Hematopoietic multipotent progenitor cell treated with erythropoietin and hydrocortisone succinate and interleukin-3 and kit ligand, for 15 days (in vitro differentiated cells): ENCODE measurements at places on chromosomes 2 and 18.

GRCh38 chr2:185240796-185241195 lies 497.8 kb upstream of the FSIP2 start:
- DNase-seq: no peak

- peak; percentile 19 for DNase-seq
Measured at GRCh38 chr2:170243118-170243837, 65.3 kb downstream of the MYO3B start.

- no peak for DNase-seq
Measured at GRCh38 chr18:3048121-3048520, 35.2 kb upstream of the LPIN2 start.

DNA sequence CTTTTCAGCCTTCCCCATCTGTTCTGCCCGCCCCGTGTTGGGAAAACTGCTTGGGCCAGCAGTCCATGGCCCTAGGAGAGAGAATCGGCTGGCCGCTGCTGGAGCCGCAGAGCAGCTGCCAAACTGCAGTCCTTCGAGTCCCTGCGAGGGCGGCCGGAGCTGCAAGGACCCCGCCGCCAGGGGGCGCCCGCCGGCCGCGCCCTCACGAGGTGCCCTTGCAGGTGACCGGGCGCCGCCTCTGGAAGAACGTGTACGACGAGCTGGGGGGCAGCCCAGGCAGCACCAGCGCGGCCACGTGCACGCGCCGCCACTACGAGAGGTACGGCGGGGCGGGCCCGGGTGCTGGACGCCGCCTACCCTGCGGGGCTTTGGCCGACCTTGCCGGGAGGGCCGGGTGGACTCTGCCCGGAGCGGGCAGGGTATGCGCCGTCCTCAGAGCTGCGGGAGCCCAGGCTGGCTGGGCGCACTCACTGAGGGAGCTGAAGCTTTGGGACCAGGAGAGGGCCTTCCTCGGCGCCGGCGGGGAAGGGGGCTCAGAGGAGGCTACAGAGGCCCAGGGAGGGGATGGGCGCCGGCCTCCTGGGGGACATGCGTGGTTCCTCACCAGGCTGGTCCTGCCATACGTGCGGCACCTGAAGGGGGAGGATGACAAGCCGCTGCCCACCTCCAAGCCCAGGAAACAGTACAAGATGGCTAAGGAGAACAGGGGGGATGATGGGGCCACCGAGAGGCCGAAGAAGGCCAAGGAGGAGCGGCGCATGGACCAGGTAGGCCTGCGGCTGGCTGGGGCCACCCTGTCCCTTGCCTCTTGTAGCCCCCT lies 13.6 kb downstream of the ARID5A start:
- peak; percentile 35 for DNase-seq

GRCh38 chr2:190578158-190579057 lies 43.9 kb upstream of the NEMP2 start:
- DNase-seq: peak; percentile 41

GRCh38 chr18:44290366-44290977 lies 390.2 kb upstream of the SETBP1 start:
- DNase-seq: no peak

- no peak for DNase-seq
Measured at GRCh38 chr2:121486191-121486790, 44.4 kb upstream of the RNU4ATAC start.

GRCh38 chr2:144475044-144475443 lies 44.9 kb downstream of the ZEB2 start:
- no peak for DNase-seq

DNA sequence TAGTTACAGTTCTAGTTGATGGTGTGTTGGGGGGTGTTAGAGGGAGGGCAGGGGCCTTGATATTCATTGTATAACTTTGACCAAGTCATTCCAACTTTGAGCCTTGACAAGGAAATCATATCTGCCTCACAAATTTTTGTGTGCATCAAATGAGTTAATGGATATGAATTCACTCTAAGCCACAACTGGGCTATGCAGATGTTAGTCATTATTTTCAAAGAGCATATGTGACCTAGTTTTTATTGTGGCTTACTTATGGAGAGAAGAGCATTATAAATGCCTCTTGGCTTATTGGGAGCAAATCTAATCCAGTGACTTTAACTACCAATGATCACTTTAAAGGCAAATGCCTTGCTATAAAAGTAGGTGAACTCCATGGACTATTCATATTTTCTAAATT lies 250.2 kb downstream of the LPIN1 start:
- DNase-seq: no peak

DNA sequence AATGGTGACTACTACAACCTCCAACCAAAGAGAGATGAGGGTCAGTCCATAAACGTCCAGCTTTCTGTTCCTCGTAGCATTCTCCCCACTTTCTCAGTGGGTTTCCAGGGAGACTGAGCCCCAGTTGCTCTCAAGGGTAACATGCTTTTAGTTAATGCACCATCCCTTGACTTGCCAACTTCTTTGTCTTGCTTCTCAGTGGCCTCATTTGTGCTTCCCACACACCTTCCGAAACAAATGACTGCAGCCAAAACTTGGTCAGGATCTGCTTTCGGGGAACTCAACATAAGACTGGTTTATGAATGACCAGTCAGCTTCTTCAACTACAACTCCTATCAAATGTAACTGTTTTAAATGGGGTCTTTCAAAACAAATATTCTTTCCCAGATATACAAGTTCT lies 94.1 kb downstream of the COL6A3 start:
- DNase-seq: no peak

DNA sequence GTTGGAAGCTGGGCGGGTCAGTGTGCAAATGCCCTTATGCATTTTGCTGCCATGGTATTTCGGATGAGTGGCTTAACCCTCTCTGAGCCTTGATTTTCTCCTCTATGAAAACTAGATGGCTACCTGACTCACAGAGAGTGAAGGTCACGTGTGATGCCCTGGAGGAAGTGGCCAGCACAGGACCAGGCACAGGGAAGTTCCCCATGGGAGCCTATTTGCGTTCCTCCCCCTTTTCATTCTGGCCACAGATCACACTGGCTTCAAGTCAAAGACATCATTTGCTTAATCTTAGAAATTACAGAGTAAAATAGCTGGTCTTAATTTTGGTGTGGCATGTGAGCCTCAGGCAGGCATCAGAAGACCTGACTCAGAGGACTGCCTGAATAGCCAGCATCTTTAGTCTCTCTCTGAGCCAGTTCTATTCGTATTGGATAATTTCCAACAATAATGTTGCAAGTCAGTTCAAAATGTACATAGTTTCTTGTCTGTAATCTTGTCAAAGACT lies 57.6 kb upstream of the CD302 start:
- no peak for DNase-seq

DNA sequence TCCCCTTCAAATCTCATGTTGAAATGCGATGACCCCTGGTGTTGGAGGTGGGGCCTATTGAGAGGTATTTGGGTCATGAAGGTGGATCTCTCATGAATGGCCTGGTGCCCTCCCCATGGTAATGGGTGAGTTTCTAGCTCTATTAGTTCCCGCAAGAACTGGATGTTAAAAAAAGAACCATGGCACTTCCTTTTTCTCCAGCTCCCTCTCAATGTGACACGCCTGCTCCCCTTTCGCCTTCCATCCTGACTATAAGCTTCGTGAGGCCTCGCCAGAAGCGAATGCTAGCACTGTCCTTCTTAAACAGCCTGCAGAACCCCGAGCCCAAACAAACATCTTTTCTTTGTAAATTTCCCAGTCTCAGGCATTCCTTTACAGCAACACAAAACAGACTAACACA lies 303.2 kb upstream of the REV1 start:
- no peak for DNase-seq

DNA sequence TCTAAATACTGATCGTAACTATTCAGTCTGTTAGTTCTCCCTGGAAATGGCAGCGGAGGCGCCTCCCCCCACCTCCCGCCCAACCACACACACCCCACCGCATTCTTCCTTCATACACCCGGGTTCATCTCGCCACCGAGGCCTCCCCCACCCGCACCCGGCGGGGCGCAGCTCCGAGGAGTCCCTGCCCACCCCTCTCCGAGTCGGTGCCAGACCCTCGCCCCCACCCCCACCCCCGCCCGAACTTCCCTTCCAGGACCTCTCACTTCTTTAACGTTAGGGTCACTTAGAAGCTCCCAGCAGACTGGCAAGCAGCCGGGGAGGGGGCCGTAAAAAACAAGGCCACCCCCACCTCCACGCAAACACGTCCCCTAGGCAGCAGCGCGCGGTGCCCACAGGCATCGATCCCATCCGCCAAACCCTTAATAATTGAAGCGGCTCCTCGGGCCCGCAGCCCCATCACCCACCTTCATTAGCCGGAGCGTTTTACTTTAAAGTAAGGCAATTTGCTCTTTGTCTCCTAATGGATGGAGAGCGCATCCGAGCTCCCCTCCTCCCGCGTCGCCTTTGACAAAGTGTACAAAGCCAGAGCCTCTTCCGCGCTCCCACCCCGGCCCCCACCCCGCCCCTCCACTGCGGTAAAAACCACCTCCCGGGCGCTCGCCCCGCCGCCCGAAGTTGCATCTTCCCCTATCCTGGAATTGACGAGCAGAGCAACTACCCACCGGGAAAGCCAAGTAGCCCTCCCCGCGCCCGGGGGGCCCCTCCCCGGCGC lies 624 bp downstream of the ZNF516 start:
- no peak for DNase-seq

- DNase-seq: peak; percentile 63
Measured at GRCh38 chr2:43576981-43577892, 18.6 kb downstream of the THADA start.

DNA sequence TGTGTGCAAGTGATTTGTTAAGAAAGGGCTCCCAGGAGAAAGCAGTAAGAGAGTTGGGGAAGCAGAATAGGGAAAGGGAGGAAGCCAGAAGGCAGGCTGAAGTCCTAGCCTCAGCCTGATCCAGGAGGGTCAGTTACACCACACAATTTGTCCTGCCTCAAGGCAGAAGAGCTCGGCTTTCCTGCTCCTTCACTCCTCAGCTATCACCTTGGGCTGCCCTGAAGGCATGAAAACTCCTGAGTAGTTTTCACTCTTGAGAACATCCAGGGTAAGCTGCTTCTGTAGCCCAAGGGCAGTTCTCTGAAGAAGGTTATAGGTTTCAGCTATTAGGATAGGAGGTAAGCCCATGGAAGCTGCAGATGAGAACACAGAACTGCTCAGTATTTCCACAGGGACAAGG lies 47.4 kb upstream of the ANKRD44 start:
- DNase-seq: no peak

- DNase-seq: no peak
Measured at GRCh38 chr2:216082117-216082711, 495 bp downstream of the TMEM169 start.

- no peak for DNase-seq
Measured at GRCh38 chr2:86584151-86584913, 21.1 kb upstream of the CHMP3 start.

- DNase-seq: no peak
Measured at GRCh38 chr2:173414823-173415322, 60.2 kb downstream of the CDCA7 start.

DNA sequence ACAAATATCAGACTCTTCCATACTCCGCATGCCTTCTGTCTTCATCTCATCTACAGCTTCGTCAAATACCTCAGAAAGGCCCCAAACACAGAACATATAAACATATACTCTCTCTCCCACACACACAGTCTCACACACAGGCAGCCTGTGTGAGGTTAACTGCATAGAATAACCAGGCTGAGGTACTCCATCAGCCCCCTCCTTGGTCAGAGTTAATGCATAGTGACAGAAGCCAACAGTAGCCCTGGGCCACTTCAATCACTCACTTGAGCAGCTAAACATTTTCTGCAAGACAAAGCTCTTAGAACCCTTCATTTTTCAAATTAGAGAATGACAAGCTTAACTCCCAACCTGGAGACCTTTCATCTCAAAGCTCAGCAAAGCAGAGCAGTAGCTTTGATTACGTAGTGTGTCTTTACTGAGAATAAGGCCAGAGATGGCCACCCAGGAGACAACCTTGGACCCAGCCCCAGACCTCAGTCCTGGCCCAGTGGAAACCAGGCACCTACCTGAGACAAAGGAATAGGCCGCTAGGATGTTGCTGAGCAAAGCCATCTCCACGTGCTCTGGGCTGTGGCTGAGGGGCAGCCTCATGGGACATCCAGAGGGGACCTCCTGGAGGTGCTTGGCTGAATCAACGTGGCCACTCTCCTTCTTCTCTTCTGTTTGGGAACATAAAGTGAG lies 43.0 kb downstream of the EVA1A start:
- no peak for DNase-seq

DNA sequence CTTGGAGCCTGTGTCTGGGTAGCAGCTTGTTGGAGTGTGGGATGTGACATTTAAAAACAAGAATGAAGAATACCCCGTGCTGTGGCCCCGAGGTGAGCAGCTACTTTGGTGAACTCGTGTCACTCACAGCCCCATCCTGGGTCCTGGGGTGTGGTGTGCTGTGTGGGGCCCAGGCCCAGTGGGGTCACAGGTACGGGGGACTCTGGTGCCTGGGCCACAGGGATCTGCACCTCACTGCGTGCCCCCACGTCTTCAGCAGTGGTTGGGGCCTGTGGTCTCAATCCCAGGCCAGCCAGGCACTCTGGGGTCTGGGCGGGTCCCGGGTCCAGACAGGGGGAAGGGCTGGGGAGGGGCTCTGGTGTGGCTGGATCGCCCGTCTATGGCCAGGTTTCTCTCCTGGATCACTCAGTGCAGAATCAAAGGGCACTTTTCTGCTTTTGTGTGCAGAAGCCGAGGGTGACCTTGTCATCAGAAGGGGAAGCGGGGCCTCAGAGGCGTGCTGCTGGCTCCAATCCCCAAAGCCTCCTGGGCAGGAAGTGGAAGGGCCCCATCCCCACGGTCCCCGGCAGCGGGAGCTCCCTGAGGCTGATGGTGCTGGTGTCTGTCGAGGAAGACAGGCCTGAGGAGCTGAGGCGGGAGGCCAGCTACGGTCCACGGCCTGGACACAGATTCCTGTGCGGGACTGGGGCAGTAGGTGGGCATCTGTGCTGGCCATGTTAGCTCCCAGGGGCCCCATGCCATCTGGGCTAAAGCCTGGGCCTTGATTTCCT lies 1.4 kb downstream of the GPR35 start:
- no peak for DNase-seq

- no peak for DNase-seq
Measured at GRCh38 chr2:11898576-11898975, 152.1 kb downstream of the LPIN1 start.

- no peak for DNase-seq
Measured at GRCh38 chr2:71889759-71890684, 257.6 kb downstream of the CYP26B1 start.

DNA sequence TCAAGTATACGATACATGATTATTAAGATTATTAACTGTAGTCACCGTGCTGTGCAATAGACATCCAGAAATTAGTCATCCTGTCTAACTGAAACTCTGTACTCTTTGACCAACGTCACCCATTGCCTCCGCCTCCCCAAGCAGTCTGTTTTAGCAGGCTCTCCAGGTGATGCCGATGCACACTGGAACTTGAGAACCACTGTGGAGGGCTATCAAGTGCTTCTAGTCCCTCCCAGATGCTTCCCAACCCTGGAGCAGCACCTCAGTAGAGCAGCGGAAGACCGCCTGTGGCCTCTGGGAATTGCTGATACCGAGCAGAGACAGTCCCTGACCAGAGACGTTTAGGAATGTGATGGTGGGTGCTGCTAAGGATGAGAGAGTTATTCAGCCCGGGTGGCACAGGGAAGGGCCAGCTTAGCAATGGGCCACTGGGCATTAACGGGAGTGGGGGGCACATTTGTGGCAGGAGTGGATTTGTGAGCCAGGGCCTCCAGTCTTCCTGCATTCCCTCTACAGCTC lies 50.7 kb downstream of the LIPG start:
- no peak for DNase-seq
